ENCODE measurements at places on chromosomes 7 and 10.

DNA sequence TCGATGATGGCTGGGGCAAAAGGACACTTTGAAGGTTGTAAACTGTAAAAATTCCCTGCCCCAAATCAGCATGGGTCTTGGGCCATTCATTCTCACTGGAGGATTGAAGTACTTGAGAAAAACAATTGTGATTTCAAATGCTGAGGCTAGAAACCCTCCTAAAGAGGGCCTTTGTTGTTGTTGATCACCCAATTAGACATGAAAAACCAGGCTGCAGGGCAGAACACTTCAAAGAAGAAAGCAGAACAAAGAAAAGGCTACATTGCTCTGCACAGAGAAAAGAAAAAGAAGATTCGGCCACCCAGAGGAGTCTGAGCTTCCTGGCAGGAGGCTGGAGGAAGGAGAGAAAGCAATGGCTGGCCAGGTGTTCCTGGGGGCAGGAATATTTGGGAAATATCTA, 143.1 kb downstream of the NPY start:
- no peak for DNase-seq

DNA sequence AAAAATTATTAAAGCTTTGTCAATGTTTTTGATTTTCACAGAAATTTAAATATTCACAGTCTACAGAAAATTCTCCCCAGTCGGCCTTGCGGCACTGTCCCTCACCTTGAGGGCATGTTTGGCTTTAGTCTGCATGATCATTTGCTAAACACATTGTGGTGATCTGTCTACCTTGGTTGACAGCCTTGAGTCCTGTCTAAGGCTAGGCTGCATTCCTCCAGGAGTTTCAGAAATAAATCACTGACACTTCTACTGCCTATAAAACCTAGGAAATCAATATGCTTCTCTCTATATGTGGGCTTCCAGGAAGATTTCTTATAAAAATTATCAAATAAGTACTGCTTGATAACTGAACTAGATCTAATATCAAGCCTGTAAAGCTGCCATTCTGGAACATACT, 430.7 kb upstream of the GRM3 start:
- DNase-seq, result no peak

DNA sequence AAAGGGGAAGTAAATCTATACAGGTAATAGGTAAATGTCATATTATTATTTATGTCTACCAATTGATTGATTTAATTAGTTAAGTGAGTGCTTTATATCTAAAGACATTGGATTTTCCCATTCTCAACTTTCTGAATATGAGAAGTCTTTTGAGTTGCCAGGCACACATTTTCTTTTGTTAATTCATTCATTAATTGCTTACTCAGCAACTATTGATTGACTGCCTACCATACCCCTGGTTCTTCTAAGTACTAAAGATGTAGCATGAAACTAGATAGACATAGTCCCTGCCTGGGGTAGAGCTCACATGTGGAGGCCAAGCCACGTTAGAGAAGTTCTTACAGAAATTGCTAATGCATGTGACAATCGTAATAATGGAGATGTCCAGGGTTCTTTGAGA, 253.1 kb upstream of the LYZL1 start:
- DNase-seq, result no peak

GRCh38 chr10:36597756-36598320, 527.6 kb upstream of the ANKRD30A start:
- DNase-seq, result no peak

DNA sequence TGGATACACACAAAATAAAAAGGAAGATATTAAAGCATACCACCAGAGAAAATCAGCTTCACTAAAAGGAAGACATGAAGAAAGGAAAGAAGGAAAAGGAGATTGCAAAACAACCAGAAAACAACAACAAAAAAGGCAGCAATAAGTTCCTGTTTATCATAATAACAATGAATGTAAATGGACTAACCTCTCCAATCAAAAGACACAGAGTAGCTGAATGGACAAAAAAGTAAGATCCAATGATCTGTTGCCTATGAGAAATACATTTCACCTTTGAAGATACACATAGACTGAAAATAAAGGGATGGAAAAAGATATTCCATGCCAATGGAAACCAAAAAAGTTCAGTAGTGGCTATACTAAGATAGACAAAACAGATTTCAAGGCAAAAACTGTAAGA, 30.3 kb upstream of the FAM171A1 start:
- no peak for DNase-seq

- DNase-seq, result no peak
Observed at GRCh38 chr7:36838616-36839225, 114.4 kb upstream of the AOAH start.

- no peak for DNase-seq
Observed at GRCh38 chr7:64887756-64888508, 15.1 kb upstream of the ZNF273 start.

DNA sequence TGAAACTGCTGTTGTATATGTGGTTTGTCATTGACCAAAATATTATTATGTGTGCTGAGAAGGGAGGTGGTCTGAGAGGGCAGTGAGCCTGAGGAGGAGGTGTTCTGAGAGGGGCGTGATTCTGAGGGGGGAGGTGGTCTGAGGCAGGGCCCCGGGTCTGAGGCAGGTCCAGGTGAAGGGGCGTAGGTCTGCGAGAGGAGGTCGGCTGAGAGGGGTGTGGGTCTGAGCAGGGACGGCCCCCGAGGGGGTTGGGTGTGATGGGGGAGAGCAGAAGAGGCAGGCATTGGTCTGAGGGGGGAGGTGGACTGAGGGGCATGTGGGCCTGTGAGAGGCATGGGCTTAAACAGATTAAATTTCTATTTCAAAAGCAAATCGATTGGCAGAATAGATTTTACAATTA, 32.4 kb downstream of the AKR1C4 start:
- DNase-seq, result no peak

DNA sequence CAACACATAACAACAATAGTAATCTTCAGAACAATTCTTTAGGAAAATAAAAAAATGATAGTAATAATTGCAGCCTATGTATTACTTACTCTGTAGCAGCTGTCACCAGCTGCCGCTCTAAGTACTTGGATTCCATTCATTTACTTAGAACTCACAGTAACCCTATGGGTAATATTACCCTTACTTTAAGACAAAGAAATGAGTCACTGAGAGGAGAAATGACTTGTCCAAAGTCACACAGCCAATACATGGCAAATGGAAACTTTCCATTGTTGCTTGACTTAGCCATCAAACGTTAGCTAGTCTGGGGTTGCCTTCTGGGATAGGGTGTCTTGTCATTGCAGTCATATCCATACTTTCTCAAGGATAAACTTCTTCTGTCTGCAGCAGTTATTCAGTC, 3.6 kb downstream of the CCNY start:
- DNase-seq, result no peak

GRCh38 chr7:50212666-50213621, 91.6 kb upstream of the IKZF1 start:
- DNase-seq, result no peak

GRCh38 chr7:77674878-77675277, 21.4 kb upstream of the RSBN1L start:
- no peak for DNase-seq

- no peak for DNase-seq
Observed at GRCh38 chr7:118040562-118040961, 143.4 kb upstream of the LSM8 start.

DNA sequence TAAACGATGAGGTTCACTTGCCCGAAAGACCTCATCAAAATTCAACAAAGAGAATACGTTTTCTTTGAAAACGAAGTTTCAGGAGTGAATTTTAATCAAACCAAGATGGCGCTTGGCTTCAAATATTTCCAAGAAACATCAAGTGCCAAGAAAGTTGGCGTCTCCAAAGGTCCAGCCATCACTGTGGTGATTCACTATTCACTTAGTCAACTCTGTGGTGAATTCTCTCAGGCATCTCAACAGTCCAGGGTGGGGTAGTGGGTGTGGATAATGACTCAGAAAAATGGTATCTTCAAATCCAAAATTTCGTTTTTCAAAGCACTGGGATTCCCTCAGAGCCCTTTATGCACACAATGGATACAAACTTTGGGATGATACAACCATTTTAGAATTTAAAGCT, 133.1 kb downstream of the SVIL start:
- no peak for DNase-seq

DNA sequence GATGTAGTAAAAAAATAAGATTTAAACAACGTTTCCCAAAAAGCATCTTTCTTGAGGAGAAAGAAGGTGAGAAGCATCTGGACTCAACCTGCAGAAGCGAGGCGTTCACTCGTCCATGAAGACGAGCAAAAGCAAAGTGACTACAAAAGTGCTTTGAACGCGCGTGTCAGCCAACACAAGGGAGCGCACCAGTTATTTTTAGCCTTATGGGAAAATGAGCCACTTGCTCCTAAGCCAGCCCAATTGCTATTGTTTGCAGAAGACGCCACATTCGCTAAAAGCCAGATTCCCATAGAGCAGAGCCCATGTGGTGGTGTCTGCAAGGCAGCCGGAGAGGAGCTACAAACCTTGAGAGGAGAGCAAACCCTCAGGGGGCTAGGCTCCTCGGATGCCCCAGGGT, 122.5 kb downstream of the FAM53B start:
- DNase-seq, result no peak

GRCh38 chr7:141464551-141464950, 86.7 kb upstream of the AGK start:
- no peak for DNase-seq

Data from effector memory CD4-positive, alpha-beta T cell (primary cell).